ENCODE measurements at places on chromosomes 5 and 9.

GRCh38 chr5:74196233-74196632 is 444.3 kb downstream of the ENC1 start:
- no peak for DNase-seq

DNA sequence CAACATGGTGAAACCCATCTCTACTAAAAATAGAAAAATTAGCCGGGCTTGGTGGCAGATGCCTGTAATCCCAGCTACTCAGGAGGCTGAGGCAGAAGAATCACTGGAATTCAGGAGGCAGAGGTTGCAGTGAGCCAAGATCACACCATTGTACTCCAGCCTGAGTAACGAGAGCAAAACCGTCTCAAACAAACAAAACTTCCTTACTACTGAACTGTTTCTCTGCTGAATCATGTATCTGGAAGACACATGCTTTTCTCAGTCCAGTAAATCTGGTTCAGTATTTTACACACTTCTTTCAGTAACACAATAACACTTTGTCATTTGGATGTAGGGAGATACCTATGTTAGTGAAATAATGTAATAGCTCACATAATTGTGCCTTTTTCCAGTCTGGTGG is 7.9 kb downstream of the TRMT10B start:
- DNase-seq = peak; percentile 55

GRCh38 chr5:63768221-63768620 is 194.0 kb downstream of the HTR1A start:
- no peak for DNase-seq

GRCh38 chr5:17860660-17861315 is 226.5 kb downstream of the TAF11L14 start:
- DNase-seq = no peak

- DNase-seq = peak; percentile 51
Observed at GRCh38 chr5:171629628-171630349, 155.8 kb upstream of the SMIM23 start.
